T-helper 2 cell (primary cell): ENCODE measurements at places on chromosomes 7 and 10.

GRCh38 chr7:45082031-45082830 lies 6.5 kb downstream of the NACAD start:
- DNase-seq: no peak

DNA sequence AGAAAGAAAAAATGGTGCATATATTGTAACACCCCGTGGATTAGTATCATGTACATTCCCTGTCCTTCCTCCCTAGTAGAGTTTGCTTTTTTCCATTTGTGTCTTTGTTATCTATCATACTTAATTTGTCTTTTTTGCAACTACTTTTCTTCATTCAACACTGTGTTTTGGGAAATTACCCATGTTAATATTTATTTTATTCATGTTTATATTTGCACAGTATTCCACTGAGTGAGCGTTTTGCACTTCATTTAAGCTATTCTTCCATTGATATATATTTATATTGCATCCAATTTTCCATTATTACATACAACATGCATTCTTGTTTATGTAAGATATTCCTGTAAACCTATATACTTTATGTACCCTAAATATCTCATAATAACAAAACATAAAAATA lies 57.6 kb upstream of the FAM171A1 start:
- no peak for DNase-seq

DNA sequence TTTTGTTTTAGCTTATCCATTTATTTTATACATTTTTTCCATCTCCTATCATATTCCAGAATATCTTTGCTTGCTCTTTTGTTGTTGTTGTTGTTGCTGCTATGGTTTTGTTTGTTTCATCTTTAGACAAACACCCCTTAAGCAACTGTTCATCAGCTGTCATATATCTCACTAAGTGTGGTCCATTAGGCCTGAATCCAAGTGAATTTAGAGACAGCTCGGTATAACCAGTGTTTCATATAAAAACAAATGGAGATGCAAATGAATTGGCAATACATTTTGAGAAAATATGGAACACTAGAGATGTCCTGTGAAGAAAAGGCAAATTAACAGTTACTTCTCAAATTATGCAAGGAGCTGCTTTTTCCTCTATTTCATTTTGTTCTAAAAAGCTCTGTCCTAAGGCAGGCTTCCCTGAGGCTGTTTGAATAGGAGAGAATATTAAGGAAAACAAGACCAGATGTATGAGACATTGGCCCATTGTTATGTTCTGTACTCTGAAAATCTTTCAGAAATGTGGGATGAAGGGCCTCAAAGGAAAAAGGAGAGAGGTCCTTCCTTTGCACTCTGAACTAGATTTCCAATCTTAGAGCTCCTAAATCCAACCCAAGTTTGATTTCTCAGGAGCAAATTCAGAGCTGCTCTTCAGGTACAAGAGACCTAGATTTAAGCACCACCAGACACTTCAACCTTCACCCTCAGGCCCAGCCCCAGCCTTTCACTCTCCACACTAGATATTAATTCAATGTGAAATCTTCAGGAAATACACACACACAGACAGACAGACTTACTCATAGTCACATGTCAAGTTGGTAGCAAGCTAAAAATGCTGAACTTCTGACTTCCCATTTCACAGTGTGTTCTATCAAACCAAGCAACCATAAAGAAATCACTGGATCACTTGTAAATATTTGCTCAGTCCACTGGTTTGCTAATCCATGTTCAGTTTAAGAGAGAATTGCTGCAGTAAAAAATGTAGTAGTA lies 5.4 kb downstream of the TFEC start:
- DNase-seq: no peak

GRCh38 chr10:129936266-129936922 lies 27.7 kb downstream of the EBF3 start:
- DNase-seq: no peak

GRCh38 chr7:17994079-17994850 lies 33.4 kb downstream of the PRPS1L1 start:
- no peak for DNase-seq

- DNase-seq: no peak
Observed at GRCh38 chr7:93194386-93194785, 31.9 kb downstream of the HEPACAM2 start.

DNA sequence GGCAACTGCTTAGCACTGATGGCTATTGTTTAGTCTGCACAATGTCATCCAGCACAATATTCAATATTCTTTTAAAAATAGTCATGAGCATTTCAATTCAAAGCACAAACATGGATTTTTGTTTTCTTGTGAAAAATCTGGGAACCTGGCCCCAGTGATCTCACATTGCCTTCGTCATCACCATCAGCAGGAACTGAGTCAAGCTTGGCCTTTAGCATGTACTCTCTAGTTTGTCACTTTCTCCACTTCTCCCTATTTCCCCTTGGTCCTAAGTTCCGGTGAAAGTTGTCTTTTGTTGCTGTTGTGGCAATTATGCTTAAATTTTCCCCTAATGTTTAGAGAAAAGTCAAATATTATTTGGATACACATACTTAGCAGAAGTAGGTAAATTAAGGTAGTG lies 252.9 kb upstream of the SORCS1 start:
- DNase-seq: no peak
